ENCODE measurements at places on chromosomes 2 and 18. TPM values are rescaled to one million over a fixed set of nuclear protein-coding genes. Genes with fewer than 3 reads are reported as not detected.

GRCh38 chr2:46720592-46721185 is 194.9 kb downstream of the MCFD2 start:
- DNase-seq = no peak

DNA sequence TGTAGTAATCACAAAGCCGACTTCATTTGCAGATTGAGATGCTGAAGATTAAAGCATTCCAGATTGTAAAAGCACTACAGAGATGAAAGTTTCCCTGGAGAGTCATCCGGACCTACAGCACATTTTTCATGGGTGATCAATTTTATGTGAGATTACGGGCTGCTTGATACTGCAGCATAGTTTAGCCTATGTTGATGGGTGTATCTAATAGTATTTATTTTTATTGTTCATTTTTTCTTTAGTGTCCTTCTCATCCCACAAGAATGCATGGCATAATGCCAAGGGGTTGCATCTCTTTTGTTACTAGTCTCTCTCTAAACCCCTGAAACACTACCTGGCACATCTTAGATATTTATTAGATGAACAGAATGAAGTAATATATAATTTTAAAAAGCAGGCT is 240.4 kb downstream of the MBD2 start:
- DNase-seq = no peak

DNA sequence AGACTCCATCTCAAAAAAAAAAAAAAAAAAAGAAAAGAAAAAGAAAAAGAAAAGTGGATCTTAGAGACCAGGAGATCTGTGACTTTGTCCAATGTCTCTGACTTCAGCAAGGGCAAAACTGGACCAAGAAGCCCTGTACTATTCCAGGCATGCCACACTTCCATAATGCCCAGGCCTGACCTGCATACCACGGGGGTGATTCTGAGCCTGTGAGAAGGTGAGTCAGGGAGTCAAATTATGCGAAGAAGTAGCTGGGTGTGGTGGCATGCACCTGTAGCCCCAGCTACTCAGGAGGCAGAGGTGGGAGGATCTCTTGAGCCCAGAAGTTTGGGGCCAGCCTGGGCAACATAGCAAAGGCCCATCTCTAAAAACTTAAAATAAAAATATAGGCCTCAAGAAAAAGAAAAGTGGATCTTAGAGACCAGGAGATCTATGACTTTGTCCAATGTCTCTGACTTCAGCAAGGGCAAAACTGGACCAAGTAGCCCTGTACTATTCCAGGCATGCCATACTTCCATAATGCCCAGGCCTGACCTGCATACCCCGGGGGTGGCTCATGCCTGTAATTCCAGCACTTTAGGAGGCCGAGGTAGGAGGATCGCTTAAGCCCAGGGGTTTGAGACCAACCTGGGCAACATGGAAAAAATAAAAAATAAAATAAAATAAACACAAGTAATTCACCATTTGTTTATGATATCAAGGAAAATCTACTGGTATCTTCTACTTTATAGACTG is 12.2 kb upstream of the PUM2 start:
- DNase-seq = no peak

- no peak for DNase-seq
These were observed 276.7 kb downstream of the PLCL1 start for GRCh38 chr2:198080879-198081765.

GRCh38 chr2:41806286-41806685 is 241.5 kb upstream of the PKDCC start:
- no peak for DNase-seq

- no peak for DNase-seq
These were observed 374.5 kb downstream of the NCKAP5 start for GRCh38 chr2:133193544-133194361.

GRCh38 chr2:144606466-144607095 is 86.7 kb upstream of the ZEB2 start:
- no peak for DNase-seq

GRCh38 chr2:136021976-136022375 is 36.5 kb upstream of the DARS1 start:
- DNase-seq = no peak

GRCh38 chr18:74418023-74418422 is 39.1 kb downstream of the DIPK1C start:
- DNase-seq = no peak

GRCh38 chr2:9690252-9690651 is 59.5 kb upstream of the YWHAQ start:
- DNase-seq = peak; percentile 63

DNA sequence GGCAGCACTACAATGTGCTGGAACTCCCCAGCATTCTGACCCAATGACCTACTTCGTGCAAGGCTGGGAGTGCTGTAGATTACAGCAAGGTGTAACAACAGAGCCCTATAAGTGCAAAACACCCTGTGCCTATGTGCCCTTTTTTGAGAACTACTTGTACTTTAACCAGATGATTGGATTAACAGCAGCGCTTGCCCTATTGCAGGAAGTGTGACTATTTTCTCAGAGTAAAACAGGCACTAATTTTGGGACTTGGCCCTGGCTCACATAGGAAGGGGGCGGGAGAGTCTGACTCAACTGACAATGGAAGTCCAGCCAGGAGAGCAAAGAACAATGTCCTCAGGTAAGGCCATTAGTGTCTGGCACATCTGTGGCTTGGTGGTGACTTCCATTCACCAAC is 35.6 kb upstream of the RNF125 start:
- no peak for DNase-seq

DNA sequence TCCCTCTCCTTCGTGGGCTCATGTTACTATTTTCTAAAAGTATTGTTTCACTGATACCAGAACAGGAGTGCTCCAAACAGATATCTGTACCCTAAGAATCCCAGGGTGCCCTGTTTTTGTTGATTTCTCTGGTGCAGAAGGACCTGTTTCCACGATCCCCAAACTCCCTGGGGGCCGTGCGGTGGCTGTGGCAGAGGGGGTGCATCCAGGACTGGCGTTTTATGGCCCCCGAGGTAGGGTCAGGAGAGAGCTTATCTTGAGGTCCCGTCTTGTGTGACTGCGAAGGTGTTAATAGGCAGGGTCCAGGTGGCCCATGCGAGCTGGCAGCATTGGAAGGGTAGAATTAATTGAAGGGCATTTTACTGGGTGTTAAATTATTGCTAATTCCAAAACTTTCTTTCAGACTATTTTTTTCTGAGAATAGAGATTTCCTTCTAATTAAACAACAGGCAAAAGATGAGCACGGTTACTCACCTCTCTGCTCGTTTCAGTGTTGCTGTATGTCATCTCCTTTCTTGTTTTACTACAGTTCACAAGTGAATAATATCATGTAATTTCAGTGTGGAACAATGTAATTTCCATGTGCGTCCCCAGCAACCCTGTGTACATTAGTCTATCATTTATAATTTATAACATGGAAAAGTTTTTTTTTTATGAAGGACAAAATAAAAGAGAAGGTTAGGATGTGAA is 8.2 kb downstream of the TWIST2 start:
- DNase-seq = no peak

DNA sequence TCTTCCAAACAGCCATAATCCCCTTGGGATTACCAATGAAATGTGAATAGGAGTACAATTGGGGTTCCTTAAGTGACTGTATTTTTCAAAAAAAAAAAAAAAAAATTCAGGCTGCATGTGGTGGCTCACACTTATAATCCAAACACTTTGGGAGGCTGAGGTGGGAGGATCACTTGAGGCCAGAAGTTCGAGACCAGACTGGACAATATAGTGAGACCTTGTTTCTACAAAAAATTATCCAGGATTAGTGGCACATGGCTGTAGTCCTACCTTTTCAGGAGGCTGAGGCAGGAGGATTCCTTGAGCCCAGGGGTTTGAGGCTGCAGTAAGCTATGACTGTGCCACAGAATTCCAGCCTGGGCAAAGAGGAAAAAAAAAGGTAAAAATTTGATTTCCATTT is 189.6 kb upstream of the GATA6 start:
- DNase-seq = no peak

DNA sequence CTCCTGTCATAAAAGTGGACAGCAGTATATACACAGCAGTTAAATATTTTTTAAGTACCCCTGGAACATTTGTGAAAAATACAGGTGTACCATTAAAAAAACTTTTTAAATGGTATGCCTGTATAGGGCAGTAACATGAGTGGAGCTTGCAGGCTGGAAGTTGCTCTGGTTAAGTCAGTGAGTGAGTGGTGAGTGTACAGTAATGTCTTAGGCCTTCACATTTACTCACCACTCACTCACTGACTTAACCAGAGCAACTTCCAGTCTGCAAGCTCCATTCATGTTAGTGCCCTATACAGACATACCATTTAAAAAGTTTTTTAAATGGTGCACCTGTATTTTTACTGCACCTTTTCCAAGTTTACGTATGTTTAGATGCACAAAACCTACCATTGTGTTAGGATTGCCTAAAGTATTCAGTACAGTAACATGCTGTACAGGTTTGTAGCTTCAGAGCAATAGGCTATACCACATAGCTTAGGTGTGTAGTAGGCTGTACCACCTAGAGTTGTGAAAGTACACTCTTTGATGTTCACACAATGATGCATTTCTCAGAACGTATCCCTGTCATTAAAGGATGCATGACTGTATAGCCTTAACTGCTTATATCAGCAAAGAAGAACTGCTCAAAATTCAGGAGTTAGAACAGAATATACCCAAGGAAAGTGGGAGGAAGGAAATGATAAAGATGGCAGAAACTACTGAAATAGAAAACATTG is 112.6 kb downstream of the EHBP1 start:
- no peak for DNase-seq

DNA sequence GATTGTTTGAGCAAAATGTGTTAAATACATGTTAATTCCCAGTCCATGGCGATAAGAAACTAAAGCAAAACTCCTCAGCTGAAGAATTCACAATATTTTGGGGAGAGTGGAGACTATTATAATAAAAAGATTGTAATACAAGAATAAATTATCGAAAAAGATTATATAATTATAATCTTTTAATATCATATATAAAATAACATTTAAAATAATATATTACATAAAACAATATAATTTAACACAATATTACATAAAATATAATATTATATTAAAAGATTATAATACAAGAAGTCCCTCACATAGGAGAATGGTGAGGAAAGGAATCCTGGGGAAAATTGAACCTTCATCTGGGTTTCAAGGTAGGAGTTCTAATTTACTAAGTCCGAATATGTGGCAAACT is 33.1 kb downstream of the NETO1 start:
- DNase-seq = no peak

GRCh38 chr2:51789918-51790317 is 758.0 kb upstream of the NRXN1 start:
- no peak for DNase-seq

DNA sequence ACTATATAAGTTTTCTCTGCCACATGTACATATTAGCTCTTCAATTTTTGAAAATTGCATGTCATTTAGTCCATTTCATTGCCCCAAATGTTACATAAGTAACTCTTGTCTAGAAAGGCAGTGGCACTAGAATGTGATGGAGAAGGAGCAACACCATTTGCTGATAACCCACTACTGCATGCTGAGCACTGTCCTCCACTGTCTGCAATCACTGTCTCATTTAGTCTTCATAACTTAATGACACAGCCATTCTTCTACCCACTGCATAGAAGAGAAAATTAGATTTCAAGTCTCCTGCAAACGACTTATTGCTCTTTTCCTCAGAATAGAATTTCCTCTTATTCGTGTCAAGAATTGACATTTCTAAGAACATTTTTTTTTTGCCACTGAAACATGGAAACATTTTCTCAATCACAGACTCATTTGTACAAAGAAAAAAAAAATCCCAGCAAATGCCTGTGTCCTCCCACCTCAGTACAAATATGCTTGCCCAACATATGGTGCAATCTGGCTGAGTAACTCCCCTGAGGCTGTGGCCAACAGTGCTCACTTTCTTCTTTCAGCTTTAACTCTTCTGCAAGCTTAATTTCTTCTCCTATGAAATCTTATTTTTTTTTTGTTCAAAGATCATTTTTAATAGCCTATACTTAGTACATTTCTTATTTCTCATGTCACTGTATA is 768.6 kb upstream of the HS6ST1 start:
- peak; percentile 33 for DNase-seq

DNA sequence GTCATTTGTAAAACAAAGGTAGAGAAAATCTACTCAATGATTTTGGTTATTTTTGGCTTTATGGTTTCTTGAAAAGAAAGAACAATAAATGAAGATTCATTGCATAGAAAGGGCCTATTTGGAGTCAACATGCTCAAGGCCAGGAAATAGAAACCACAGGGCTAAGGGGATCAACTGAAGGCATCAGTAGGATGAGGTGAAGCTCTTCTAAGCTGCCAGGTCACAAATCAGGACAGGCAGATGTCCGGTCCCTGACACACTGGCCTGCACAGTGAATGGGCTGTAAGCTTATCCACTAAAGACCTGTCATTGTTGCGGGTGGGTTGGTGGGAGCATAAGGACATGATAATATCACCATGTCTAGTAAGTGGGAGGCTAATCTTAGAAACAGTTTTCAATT is 31.6 kb upstream of the RNF138 start:
- DNase-seq = no peak

DNA sequence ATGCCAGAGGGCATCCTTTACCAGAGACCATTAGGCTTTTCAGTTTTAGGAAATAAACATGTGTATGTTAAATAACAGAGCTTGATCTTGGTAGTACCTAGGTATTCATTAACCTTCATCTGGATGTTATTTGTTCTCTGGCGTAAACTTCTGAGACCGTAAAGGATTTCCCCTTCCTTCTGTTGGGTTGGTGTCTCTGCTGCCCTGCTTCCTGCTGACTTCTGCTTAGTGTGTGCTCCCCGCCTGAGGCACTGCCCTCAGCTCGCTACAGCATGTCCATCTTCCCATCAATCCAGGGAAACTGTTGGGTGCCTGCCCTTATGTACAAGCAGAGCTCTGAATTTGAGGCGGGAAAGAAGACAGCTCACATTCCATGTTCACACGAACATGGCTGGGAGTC is 177.9 kb downstream of the TPGS2 start:
- no peak for DNase-seq

- DNase-seq = no peak
These were observed 447.1 kb downstream of the TMEM182 start for GRCh38 chr2:103208916-103209315.

- no peak for DNase-seq
These were observed 172.2 kb upstream of the SETBP1 start for GRCh38 chr18:44508474-44508873.

- no peak for DNase-seq
These were observed 179.6 kb downstream of the VAPA start for GRCh38 chr18:10093445-10093844.

DNA sequence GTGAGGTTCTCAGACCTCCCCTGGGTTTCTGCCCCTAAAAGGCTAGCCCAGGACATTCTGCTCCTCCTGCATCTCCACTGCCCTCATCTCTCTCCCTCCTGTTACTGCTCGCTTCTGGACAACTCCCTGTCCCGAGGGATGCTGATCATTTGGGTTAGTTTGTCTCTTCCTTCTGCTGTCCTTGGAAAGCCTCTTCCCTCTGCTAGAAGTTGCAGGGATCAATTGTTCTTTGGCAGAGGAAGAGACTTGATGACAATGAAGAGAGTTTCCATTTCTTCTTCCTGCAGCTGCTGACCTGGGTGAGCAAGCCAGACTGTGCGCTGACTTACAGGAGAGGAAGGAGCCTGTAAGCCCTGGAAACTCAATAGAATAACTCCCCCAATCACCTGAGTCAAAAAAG is 68.9 kb downstream of the RDH14 start:
- no peak for DNase-seq

IL1F10 gene
- not detected for total RNA-seq

CFAP53 gene
- not detected for total RNA-seq

CENPA gene
- not detected for total RNA-seq

GPD2 gene
- total RNA-seq = 18.5 TPM

ONECUT2 gene
- total RNA-seq = 0.02 TPM

RAB27B gene
- total RNA-seq = 0.10 TPM

KLHL30 gene
- total RNA-seq = 22.0 TPM

SERPINB4 gene
- total RNA-seq = not detected

Data from left ventricle myocardium superior (tissue), 1 donor.